ENCODE measurements at places on chromosomes 5 and 9.
A peak's percentile ranks its signal among the peaks of the same experiment; 100 is the strongest.

DNA sequence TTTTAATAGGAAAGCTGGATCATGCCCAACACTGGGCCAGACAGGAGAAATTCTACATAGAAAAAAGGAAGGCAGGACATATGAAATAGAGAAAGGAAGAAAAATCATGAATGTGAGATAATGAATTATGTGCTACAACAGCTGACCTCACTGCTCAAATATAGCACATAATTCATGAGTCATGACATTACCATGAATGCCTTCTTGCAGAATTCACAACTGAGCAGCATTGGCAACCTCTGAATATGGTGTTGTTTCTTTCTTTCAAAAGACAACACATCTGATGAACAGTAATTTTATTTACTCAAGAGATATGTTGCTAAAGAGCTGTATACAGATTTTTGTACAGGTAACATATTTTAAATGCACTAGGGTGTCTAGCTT lies 34.4 kb downstream of the APBA1 start:
- no peak for DNase-seq

GRCh38 chr9:114900942-114901802 lies 29.2 kb downstream of the TNFSF8 start:
- no peak for DNase-seq

- DNase-seq, result no peak
Observed at GRCh38 chr5:123305751-123306150, 117.5 kb downstream of the CEP120 start.

GRCh38 chr5:156178117-156178516 lies 148.8 kb upstream of the SGCD start:
- no peak for DNase-seq

GRCh38 chr9:618478-618877 lies 223.0 kb upstream of the DMRT1 start:
- DNase-seq, result no peak

DNA sequence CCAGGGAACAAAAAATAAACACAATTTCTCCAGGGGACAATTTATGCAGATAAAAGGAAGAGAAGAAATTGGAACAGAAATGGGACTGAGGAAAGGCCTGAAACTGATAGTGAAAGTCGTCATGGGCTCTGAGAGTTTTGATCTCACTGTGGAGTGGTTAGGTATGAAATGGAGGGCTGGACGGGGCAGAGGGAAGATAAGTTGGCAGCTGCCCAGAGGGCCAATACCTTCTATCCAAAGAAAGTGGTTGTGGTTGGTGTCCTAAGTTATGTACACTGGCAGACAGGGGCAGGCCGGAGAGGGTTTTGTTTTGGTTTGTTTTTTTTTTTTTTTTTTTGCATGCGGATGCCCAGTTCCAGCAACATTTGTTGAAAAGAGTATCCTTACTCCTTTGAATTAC lies 46.1 kb downstream of the ZNF618 start:
- no peak for DNase-seq

- no peak for DNase-seq
Observed at GRCh38 chr5:52502460-52502999, 285.2 kb upstream of the ITGA1 start.

GRCh38 chr5:30764704-30765103 lies 428.8 kb upstream of the CDH6 start:
- DNase-seq, result no peak

- no peak for DNase-seq
Observed at GRCh38 chr5:157203417-157203816, 22.8 kb downstream of the ITK start.

DNA sequence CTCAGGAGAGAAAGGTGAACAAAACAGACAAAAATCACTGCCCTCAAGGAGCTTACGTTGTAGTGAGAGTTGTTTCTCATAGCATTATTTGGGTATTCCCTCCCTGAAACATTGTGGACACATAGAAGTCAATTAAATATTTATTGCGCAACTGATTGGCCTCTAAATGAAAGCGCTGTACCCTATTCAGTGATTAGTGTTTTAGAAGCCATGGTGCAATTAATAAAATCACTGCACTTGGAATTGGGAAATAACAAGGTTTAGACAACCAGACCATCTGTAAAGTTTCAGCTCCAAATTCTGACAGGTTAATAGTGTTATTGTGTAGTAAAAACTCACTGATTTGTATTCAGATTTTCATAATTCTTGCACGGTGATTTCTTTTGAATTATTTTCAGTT lies 35.9 kb downstream of the TNPO1 start:
- DNase-seq, result no peak

DNA sequence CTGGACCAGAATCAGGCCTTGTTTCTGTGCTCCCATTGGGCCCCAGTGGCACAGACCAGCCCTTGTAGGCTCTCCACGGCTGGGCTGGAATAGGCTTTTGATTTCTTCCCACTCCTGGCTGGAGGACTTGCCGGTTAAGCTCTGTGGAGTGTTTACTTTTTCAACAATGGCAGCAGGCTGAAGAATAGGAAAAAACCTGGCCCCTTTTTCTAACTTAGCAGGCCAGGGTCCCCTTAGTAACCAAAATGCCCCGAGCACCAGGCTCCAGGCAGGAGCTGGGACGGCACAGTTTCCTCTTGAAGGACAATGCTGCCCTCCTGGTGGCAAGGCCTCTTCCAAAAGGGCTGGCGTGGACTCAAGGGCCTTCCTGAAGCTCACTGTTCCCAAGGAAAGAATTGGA lies 230.3 kb downstream of the CRB2 start:
- DNase-seq, result no peak

DNA sequence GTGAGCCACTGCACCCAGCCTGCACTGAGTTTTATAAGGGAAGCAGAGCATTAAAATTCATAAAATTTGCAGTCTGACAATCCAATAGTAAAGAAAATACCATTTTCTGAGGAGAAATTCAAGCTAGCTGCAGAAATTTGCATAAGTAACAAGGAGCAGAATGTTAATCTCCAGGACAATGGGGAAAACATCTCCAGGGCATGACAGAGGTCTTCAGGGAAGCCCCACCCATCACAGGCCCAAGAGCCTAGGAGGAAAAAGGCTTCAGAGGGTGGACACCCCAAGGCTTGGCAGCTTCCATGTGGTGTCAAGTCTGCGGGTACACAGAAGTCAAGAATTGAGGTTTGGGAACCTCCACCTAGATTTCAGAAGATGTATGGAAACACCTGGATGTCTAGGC lies 37.6 kb upstream of the MELK start:
- no peak for DNase-seq

DNA sequence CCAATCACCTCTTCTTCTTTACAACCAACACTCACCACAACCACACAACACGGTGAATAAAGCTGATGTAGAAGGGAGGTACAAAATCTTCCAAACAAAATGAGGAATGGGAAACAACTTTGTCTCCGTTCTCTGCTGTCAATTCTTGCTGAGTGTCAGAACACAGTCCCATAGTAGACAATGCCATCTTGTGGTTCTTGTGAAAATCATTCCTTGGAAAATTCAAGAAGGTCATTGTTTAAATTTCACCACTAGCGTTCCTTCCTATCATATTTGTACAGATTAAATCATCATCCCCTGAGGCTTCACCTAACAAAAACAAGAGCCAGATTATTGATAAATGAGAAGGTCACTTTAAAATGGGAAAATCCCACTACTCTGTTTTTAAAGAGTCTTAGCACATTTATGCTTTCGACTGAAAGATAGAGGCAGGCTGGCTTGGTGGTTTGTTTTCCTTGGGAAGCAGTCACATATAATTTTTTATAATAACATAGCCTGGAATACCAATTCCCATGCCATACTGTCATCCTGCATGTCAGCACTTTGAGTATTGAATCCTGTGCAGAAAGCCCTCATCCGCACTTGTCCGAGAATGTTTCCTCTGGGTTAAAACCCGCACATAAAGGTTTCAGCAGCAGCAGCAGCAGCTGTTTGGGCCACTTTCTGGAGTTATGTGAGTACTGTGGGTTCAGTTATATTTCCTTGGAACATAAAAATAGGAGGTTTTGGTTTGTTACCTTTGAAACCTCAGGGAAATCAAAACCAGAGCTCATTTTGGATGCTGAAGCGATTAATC lies 395.0 kb upstream of the SMARCA2 start:
- DNase-seq, result peak; percentile 5

DNA sequence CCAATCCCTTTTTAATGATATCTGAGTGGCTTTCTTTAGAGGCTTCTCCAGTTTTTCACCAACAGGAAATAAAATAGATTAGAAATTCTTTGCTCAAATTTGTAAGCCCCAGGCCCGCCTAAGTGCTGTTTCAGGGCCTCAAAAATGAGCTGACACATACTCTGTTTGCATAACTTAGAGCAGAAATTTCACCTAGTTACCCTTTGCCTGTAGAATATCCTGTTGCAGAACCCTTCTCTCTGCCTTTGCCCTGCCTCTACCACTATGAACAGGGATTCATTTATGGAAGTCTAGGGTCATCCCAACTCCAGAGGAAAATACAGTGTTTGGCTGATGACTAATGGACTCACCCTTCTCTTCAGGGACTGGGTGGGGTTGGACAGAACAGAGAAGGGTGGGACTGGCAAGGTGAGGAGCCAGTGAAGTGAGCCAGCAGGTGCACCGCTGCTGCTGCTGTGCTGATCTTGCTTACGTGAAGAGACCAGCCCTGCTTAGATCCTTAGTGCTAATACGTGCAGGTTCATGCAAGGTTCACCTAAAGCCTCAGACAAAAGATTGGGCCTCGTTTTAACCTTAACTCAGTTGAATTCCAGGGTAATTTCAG lies 22.8 kb downstream of the OSTF1 start:
- DNase-seq, result no peak

DNA sequence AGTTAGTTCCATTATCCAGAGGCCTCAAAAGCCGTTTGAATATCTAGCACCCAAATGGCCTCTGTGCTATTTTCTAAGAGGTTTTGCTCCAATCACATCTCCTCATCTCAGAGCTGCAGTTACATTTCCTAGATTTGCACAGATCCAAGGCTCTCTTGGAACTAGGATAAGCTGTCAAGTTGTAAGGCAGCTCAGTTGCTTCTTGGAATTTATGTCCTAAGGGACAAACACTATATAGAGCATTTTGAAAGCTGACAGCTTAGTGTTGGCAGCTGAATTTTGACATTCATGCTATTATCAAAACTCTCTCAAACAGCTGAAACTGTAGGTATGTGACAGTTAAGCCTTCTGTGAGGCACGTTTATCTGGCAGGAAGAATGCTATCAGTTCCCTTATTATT lies 97.0 kb downstream of the MACIR start:
- no peak for DNase-seq

GRCh38 chr9:129005336-129005997 lies 22.7 kb downstream of the SH3GLB2 start:
- DNase-seq, result no peak

DNA sequence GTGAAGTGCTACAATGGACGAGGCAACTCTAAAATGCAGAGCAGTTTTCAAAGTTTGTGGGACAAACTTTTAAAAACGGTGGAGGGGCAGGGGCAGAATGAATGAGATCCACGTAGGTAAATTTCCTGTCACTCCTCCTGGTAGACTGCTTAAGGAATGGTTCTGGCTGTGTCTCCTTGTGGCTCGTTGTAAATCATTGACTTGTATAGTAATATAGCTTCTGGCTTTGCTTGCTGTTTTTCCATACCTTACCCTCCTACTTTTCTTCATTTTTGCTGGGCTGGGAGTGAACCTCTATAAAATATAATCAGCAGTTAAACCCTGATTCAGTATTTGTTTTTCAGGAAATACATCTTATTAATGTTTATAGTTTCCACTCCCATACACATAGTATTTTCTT lies 235.7 kb downstream of the TUSC1 start:
- DNase-seq, result no peak

- no peak for DNase-seq
Observed at GRCh38 chr5:158770506-158770905, 329.2 kb downstream of the EBF1 start.

- DNase-seq, result no peak
Observed at GRCh38 chr5:23506329-23507236, 826 bp upstream of the PRDM9 start.

- no peak for DNase-seq
Observed at GRCh38 chr5:31942546-31942945, 231.6 kb downstream of the GOLPH3 start.

DNA sequence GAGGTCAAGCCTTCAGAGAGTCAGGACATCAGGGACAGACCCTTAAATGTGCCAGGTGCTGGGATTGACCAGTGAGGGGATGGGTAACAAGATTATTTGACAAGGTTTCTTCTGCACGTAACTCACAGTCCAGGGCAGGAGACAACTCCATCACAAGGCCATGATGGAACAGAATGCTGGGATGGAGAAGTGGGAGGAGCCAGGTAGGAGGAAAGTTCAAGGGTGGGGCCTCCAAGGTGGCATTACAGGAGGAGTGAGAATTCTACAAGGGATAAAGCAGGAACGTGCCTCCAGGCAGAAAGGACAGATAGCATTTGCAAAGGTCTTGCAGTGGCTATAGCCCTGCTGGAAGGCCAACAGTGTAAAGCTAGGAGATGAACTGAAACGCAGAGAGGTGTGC lies 102.2 kb downstream of the FGF18 start:
- DNase-seq, result no peak

DNA sequence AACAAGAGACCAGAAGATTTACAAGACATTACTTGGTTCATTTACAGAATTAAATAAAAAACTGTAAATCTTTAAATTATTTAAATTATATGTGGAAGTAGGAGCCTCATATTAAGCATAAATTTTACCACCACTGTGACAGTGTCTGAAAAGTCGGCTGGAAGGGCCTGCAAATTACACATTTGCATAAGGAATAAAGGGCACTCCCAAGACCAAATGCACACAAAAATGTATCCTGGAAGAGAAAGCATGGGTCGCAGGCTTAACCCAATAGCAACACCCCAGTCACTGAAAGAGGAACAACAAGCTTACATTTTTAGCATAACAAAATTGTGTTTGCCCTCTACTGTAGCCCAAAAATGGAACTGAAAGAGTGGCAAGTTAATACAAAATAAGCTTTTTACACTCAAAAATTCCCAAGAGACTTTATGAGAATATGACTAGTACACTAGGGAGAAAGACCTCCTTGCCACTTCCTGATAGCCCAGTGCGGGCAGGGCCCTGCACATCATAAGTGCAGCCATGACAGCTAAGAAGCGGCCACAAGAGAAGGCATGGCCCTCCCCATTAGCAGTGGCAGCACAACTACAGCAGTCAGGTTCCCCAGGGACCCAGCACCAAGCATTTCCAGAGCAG lies 482.0 kb downstream of the DTWD2 start:
- DNase-seq, result no peak

DNA sequence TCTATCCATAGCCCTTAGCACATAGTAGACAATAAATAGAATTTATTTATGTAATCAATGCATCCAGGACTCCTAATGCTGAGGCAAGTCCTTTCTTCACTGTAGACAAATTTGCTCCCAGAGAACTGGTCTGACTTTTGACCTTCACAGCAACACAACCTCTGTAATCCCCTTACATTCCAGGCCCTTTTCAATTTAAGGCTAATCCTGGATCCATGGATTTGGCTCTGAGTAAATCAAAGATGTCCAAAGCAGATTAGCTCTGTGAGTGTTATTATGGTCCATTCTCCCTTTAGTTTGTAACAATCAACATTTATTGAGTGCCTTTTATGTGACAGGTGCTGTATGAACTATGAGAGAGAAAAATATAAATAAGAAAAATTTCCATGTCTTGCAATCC lies 27.4 kb upstream of the TMC1 start:
- DNase-seq, result no peak

GRCh38 chr9:75169623-75170022 lies 81.3 kb downstream of the OSTF1 start:
- no peak for DNase-seq

- DNase-seq, result no peak
Observed at GRCh38 chr5:56585999-56586691, 229.2 kb upstream of the MAP3K1 start.
